ENCODE measurements at places on chromosomes 12 and 14. TPM values are rescaled to one million over a fixed set of nuclear protein-coding genes. Genes with fewer than 3 reads are reported as not detected.

TAS2R50 gene
- polyA plus RNA-seq, result not detected

GRCh38 chr14:20935303-20935984 is 19.8 kb upstream of the RNASE2 start:
- no peak for DNase-seq

DNA sequence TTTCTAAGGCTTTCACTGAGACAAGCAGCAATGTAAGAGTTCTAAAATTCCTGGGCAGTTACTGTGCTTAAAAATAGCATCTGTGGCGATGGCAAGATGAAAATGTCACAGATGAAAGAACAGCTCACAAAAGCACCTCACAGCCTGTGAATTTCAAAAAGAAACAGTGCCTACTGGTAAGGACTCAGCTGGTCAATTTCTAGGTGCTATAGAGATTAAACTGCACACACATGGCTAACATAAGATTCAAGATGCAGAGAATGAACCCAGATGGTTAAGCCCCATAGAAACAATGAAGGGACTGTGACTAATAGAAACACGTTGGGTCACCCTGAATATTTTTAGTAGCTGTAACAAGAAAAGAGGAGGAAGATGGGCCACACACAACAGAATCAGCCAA is 12.0 kb upstream of the IL26 start:
- DNase-seq, result no peak

GRCh38 chr12:25130741-25131188 is 64.2 kb downstream of the DNAI7 start:
- no peak for DNase-seq

- no peak for DNase-seq
Measured at GRCh38 chr12:86735851-86736250, 479.7 kb upstream of the MGAT4C start.

- DNase-seq, result no peak
Measured at GRCh38 chr14:50260072-50260471, 28.7 kb upstream of the SOS2 start.

- DNase-seq, result no peak
Measured at GRCh38 chr14:86654558-86655184, 1124.7 kb downstream of the FLRT2 start.

GRCh38 chr12:47878918-47879481 is 25.8 kb downstream of the VDR start:
- DNase-seq, result no peak

SDSL gene
- polyA plus RNA-seq, result 13.1 TPM

KRT6B gene
- not detected for polyA plus RNA-seq
